ENCODE measurements at places on chromosomes 11 and 22. TPM values are rescaled to one million over a fixed set of nuclear protein-coding genes. Genes with fewer than 3 reads are reported as not detected.

The ZNF70 gene
- total RNA-seq, result 0.71 TPM

The ZDHHC8 gene
- 27.2 TPM for total RNA-seq

The DDI1 gene
- not detected for total RNA-seq

The POTEH gene
- total RNA-seq, result not detected

The APOL5 gene
- total RNA-seq, result not detected

The EFCAB6 gene
- total RNA-seq, result 0.45 TPM

The RNH1 gene
- 192 TPM for total RNA-seq

The P2RX6 gene
- total RNA-seq, result 1.2 TPM

The FXYD6 gene
- 0.35 TPM for total RNA-seq

The UPK3A gene
- not detected for total RNA-seq

The MS4A1 gene
- total RNA-seq, result not detected

The PATE4 gene
- not detected for total RNA-seq

The C11orf42 gene
- total RNA-seq, result not detected

The FOLR1 gene
- not detected for total RNA-seq

The GAB4 gene
- total RNA-seq, result not detected

The PDGFB gene
- 4.3 TPM for total RNA-seq

The ARHGAP20 gene
- total RNA-seq, result not detected

The VSIG2 gene
- total RNA-seq, result not detected

The OR51B5 gene
- total RNA-seq, result 0.10 TPM

The ANKK1 gene
- not detected for total RNA-seq

The ZNF215 gene
- total RNA-seq, result 0.95 TPM

The HTR3B gene
- not detected for total RNA-seq

The SYTL2 gene
- 11.6 TPM for total RNA-seq

The NXPE4 gene
- total RNA-seq, result not detected

The ROM1 gene
- 3.7 TPM for total RNA-seq

The CREB3L1 gene
- total RNA-seq, result 5.5 TPM

The YAP1 gene
- 65.6 TPM for total RNA-seq

The PKNOX2 gene
- total RNA-seq, result not detected

The MAP4K2 gene
- total RNA-seq, result 8.0 TPM

The TUB gene
- 6.5 TPM for total RNA-seq

The KLHDC7B gene
- not detected for total RNA-seq

The TYR gene
- total RNA-seq, result not detected

The HTR3A gene
- total RNA-seq, result not detected

The NRIP3 gene
- total RNA-seq, result 1.1 TPM

The RHOD gene
- 49.4 TPM for total RNA-seq

The OR56A1 gene
- total RNA-seq, result not detected

The OR4D5 gene
- not detected for total RNA-seq

The KCTD14 gene
- 2.0 TPM for total RNA-seq

The BDNF gene
- 6.3 TPM for total RNA-seq

The PLEKHB1 gene
- 0.42 TPM for total RNA-seq

The APOA5 gene
- not detected for total RNA-seq

All from A549 treated with GW870086 at 1 μM for 4 hours (cell line).